ENCODE measurements at places on chromosomes 2 and 18.

DNA sequence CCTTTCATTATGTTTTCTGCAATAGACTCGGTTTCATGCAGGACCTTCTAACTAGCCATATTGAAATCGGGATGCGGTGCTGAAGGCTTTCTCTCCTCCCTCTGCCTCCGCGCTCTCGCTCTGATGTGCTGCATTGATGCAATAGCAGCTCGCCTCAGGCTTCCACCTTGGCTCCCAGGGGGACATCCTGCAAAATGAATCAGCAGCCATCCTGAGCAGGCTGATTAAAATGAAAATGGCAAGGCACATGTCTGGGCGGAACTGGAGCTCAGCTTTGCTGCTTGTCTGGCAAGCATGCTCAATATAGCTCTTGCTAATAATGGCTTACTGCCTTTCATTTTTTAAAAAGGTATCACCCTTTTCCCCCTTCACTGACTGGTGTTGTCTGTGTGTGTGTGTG lies 806 bp upstream of the MYT1L start:
- no peak for DNase-seq

DNA sequence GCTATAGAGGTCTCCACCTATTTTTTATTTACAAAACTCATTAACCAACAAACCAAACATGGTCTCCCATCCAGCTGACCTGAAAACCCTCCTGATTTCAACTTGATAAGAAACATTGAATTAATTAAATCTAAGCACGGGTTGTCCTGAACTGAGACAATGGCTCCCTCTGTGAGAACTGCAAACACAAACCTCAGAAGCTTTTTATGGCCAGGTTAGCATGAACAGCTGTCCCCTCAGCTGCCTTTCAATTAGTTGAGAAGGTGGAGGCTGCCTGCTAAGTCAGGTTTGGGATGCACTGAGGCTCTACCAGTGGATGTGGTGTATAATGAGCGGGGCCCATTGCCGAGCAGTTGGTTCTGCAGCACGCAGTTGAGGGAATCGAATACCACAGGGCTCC lies 258.5 kb upstream of the DDX18 start:
- no peak for DNase-seq

- no peak for DNase-seq
Measured at GRCh38 chr18:74996996-74997395, 211.9 kb downstream of the PTGR3 start.

GRCh38 chr2:221103930-221104329 lies 468.2 kb downstream of the EPHA4 start:
- no peak for DNase-seq

DNA sequence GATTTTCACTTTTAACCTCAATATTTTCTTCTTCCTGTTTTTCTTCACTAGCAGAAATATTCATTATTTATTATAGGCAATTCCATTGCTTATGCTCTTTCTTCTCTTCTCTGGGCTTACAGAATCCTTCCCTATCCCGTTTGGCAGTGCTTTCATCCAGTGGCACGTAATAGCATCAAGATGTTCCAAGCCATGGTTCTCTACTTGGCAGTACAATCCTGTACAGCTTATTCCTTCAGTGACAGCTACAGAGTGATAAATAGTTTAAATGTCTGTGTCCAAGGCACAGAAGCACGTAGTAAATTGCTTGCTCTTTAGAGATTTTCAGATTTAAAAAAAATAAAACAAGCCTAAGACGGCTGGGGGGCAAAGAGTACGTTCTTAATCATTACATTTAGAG lies 1964.3 kb downstream of the SUCLG1 start:
- no peak for DNase-seq

DNA sequence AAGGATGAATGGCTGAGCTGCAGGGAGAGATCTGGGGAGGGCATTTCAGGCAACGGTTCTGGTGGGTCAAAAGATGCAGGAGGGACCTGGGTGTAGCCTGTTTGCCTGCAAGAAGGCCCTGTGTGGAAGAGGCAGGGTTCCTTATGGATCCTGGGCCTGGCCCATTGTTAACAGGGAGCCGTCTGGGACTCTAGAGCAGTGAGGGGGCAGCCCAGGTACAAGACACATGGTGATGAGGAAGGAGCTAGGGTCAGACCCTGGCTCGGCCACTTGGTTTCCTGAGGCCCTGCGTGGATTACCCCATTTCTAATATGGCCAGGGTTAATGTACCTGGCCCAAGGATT lies 124.9 kb downstream of the GLI2 start:
- DNase-seq = no peak

DNA sequence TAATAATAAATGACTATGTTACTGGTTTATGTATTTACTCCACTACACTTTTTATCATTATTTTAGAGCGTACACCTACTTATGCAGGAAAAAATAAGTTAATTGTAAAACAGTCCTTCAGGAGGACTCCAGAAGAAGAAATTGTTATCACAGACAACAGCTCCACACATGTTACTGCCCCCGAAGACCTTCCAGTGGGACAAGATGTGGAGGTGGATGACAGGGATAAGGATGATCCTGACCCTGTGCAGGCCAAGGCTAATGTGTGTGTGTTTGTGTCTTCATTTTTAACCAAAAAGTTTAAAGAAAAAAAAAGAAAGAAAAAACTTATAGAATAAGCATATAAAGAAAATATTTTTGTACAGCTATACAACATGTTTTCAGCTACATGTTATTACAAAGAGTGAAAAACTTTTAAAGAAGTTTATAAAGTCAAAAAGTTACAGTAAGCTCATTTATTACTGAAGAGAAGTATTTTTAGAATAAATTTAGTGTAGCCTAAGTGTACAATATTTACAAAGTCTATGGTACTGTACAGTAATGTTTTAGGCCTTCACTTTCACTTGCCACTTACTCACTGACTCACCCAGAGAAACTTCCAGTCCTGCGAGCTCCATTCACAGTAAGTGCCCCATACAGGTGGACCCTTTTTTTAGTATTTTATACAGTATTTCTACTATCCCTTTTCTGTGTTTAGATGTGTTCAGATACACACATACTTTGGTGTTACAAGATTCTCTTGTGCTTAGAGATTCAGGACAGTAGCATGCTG lies 7.5 kb downstream of the TGFBRAP1 start:
- DNase-seq = no peak

GRCh38 chr18:66136039-66136438 lies 385.2 kb downstream of the CDH7 start:
- no peak for DNase-seq

DNA sequence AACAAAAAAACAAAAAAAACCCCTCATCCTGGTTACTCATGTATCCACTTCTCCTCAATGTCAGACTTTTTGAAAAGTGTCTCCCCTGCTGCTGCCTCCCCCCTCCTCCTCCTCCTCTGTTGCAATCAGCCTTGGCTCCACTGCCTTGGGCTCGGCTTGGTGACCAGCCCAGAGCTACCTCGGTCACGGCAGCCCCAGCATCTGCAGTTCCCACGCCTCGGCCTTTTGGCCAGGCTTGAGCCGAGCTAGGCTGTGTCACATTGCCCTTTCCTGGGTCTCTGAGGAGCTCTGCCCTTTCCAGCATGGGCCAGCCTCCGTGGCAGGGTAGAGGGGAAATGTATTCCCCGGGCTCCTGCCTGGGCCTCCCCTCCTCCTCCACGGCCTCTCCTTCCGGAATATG lies 22.7 kb upstream of the INHBB start:
- DNase-seq = no peak

Data from fibroblast of skin of left quadriceps (primary cell).